ENCODE measurements at places on chromosomes 4 and X. TPM values are rescaled to one million over a fixed set of nuclear protein-coding genes. Genes with fewer than 3 reads are reported as not detected.

Gene DUSP9
- not detected for total RNA-seq

Gene CCSER1
- not detected for total RNA-seq

GRCh38 chr4:161564230-161564834 is 599.5 kb downstream of the FSTL5 start:
- peak; percentile 3 for DNase-seq

Gene ZNF630
- 1.3 TPM for total RNA-seq

GRCh38 chr4:182643801-182644682 is 273.1 kb downstream of the DCTD start:
- no peak for DNase-seq

GRCh38 chr4:11328401-11328800 is 100.3 kb downstream of the HS3ST1 start:
- no peak for DNase-seq

GRCh38 chr4:21652508-21653231 is 295.9 kb downstream of the KCNIP4 start:
- DNase-seq = no peak

GRCh38 chrX:40406330-40406859 is 174.4 kb upstream of the ATP6AP2 start:
- peak; percentile 40 for DNase-seq

DNA sequence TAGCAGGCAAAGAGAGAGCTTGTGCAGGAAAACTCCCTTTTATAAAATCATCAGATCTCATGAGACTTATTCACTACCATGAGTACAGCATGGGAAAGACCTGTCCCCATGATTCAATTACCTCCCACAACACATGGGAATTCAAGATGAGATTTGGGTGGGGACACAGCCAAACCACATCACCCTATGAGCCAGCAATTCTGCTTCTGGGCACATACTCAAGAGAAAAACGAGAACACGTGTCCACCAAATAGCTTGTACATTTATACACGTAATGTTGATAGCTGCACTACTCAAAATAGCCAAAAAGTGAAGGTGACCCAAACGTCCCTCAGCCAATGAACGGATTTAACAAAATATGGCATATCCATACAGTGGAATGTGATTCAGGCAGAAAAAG is 94.5 kb upstream of the DHRSX start:
- no peak for DNase-seq
